ENCODE measurements at places on chromosomes 5 and 9. TPM values are rescaled to one million over a fixed set of nuclear protein-coding genes. Genes with fewer than 3 reads are reported as not detected.

DNA sequence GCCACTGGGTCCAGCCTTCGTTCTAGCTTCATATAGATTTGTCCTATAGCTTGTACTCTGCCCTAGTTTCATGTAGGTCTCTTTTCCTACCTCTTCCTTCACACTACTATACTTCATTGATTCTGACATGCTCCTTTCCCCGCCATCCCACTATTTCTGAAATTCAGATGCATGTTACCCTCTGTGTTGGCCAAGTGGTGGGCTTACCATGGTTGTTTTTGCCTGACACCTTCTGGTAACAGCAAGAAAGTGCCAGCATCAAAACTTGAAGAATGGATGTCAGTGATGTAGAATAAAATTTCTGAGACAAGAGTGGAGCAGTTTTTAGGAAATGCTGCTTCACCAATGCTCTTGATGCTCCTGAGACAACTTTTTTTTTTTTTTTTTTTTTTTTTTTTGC lies 19.5 kb upstream of the SERINC5 start:
- no peak for DNase-seq

DNA sequence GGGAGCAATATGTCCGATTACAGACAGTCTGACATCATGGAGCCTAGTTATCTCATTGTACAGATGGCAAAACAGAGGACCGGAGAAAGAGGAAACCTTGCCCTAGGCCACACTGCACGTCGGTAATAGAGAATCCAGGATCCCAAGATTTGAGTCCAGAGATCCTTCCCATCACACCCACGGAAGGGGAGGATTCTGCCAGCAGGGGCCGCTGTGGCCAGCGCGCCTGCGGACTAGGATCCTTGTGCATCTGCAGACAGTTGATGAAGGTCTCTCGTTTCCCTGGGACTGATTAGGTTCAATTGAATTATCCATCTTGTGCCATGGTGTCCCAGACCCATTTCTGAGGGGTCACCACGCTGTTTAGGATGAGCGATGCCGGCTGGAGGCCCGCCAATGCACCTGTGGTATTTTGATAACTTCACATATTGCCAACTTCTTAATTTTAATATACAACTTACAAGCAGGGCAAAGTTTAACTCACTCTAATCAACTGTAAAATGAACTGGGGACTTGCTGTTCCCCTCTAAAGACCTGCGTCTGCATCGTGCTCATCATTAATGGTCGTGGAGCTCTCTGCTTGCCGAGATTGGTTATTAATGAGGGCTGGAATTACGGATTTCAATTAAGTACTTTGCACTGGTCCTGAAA lies 592.7 kb upstream of the BRINP1 start:
- DNase-seq, result no peak

DNA sequence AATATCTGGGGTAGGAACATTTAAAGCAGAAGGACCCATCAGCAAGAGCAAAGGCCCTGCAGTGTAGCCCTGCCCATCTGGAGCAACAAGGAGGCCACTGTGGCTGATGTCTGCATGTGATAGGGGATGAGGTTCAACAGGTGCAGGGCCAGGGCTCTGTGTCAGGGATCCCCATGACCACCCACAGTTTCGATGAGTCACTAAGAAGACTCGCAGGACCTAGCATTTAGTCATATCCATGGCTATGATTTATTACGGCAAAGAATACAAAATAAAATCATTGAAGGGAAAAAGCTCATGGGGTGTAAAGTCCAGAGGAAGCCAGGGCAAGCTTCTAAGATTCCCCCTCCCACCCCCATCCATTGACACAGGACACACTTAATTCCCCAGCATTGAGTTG lies 188.6 kb downstream of the ADGRV1 start:
- no peak for DNase-seq

DNA sequence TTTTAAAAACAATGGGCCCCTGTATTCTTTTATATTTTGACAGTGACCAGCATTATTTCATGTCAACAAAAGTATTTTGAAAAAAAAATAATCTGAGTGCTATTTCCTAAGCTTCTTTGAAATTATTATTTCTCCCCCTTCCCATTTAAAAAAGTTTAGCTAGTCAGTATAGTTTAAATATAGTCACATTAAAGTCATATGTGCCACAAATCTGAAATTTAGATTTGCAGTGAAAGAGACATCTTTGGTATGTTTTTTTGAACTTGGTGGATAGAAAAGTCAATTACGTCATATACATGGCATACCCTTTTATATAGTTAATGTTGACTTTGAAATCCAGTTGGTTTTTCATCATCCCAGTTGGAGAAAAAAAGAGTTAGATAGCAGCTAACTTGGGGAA lies 297.0 kb downstream of the CCDC171 start:
- DNase-seq, result no peak

GRCh38 chr5:169067751-169068173 lies 233.2 kb downstream of the SLIT3 start:
- peak; percentile 31 for DNase-seq

DNA sequence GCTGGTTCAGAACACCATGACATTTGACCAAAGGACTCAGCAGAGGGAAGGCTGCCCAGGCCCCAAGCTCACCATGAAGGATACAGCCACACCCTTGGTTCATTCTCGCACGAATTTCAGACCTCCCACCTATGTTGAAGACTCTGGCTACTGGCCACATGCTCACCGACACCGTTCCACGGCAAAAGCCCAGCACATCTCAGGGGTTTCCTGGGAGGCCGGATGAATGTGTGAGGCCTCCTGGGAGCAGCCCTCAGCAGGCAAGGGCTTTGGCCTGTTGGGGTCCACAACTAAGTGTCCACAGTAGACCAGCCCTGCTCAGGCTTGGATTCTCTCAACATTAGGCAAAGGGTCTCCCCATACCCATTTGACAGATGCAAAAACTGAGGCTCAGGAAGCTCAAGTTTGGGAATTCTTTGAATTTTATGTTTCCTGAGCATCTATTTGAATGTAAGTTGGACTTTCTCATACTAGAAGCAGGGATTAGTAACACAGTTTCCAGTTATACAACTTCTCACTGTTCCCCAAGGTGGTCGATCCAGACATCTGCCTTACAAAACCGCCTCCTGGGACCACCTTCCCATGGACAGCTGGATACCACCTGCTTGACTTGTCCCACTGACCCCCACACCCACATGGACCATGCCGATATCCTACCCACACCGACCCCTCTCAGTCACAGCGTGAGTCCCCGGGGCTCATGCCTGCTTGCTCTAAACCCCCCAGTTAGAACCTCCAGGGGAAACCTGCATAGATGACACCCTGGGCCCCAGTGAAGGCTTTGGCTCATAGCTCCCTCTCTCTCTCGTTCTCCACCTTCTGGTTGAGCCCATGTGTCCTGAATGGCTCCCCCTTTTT lies 27.9 kb downstream of the CCT5 start:
- no peak for DNase-seq

- no peak for DNase-seq
Measured at GRCh38 chr5:42621662-42622061, 135.0 kb upstream of the CCDC152 start.

GRCh38 chr5:129803403-129803802 lies 55.5 kb downstream of the MINAR2 start:
- no peak for DNase-seq

GRCh38 chr5:140342896-140343295 lies 3.5 kb downstream of the HBEGF start:
- no peak for DNase-seq

GRCh38 chr5:178307267-178308045 lies 74.9 kb upstream of the PHYKPL start:
- no peak for DNase-seq

DNA sequence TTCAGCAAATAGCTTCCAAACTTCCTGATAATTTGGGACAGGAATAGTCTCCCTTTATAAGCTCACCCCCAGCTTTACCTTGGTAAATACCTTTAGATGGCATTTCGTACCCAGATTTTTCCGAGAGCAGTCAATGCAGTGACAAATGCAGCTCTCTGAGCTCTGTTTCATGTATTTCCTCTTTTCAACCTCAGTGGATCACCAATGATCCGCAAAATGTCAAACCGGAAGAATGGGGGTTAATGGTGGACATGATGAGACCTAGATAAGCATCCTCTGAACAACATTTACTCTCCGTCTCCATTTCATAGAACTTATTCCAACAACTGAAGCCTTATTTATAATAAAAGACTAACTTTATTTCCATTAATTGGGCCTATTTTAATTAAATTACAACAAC lies 227.3 kb downstream of the MCTP1 start:
- no peak for DNase-seq

DNA sequence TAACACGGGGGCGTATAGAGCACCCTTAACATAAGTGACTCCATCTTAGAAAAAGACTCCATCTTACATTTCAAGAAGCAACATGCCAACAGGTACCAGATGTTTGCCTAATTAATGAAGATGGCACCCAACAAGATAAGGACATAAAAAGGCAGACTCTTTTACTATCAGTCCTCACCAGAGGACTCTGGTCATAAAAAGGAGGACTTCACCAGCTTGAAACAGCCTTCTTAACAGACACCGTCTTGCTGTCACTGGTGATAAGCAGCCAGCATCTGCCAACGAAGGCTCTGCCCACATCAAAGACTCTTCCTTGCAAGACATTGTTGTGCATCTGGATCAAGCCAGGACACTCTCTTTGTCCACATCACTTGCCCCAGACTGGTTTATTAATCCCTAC lies 80.3 kb downstream of the S1PR3 start:
- DNase-seq, result no peak

- DNase-seq, result no peak
Measured at GRCh38 chr5:68334553-68334886, 119.0 kb downstream of the PIK3R1 start.

GRCh38 chr9:108033976-108034964 lies 544.7 kb upstream of the KLF4 start:
- no peak for DNase-seq

The FAM78A gene
- 1.7 TPM for total RNA-seq

The RNF208 gene
- 0.73 TPM for total RNA-seq

The F2R gene
- 28.3 TPM for total RNA-seq

The LCN12 gene
- total RNA-seq, result 0.36 TPM

The SLIT3 gene
- 7.3 TPM for total RNA-seq

The SLC6A7 gene
- total RNA-seq, result 5.9 TPM

The FOXD4L4 gene
- 0.45 TPM for total RNA-seq

The SLC9A3 gene
- 1.8 TPM for total RNA-seq

The PCDHB6 gene
- 3.7 TPM for total RNA-seq

The MSANTD3 gene
- 30.7 TPM for total RNA-seq

The FST gene
- total RNA-seq, result 12.4 TPM

The FASTKD3 gene
- 13.6 TPM for total RNA-seq

The LCNL1 gene
- total RNA-seq, result 0.82 TPM

Data from cerebellum (tissue), 4 donors.